ENCODE measurements at places on chromosomes 7 and 10. TPM values are rescaled to one million over a fixed set of nuclear protein-coding genes. Genes with fewer than 3 reads are reported as not detected.

Gene RALA
- total RNA-seq: 39.2 TPM

Gene NPSR1
- not detected for total RNA-seq

Gene DOCK4
- 15.3 TPM for total RNA-seq

Gene CLRN3
- not detected for total RNA-seq

Gene LDB3
- 1.0 TPM for total RNA-seq

Gene PRRT4
- 3.1 TPM for total RNA-seq

Gene METTL27
- 2.3 TPM for total RNA-seq

Gene PLCE1
- 5.7 TPM for total RNA-seq

Gene ABLIM1
- 35.8 TPM for total RNA-seq

Gene OR2A42
- total RNA-seq: not detected

Gene IFIT1B
- not detected for total RNA-seq

Gene CEP55
- total RNA-seq: 30.7 TPM

Gene THSD7A
- total RNA-seq: 5.5 TPM

Gene MOGAT3
- total RNA-seq: not detected

Gene PAPSS2
- 1.3 TPM for total RNA-seq

Gene LRRC18
- not detected for total RNA-seq

Gene DNAJB9
- 10.0 TPM for total RNA-seq

Gene TMEM213
- not detected for total RNA-seq

Gene CYP26C1
- 0.37 TPM for total RNA-seq

Gene TMEM225B
- 0.91 TPM for total RNA-seq

Gene MACC1
- total RNA-seq: 0.12 TPM

Gene PRPS1L1
- total RNA-seq: not detected

Gene CCSER2
- total RNA-seq: 47.4 TPM

Gene ORAI2
- 48.5 TPM for total RNA-seq

Gene LIPF
- total RNA-seq: not detected

Gene LRRC4
- total RNA-seq: 67.6 TPM

Gene EPO
- 0.23 TPM for total RNA-seq

Gene RBAK
- 16.6 TPM for total RNA-seq

Gene MAPK8
- 56.6 TPM for total RNA-seq

Gene A1CF
- not detected for total RNA-seq

Gene LEP
- total RNA-seq: not detected

Gene PLAC9
- 27.5 TPM for total RNA-seq

Gene ASIC3
- 6.0 TPM for total RNA-seq

Gene SSC4D
- 1.1 TPM for total RNA-seq

Gene MBL2
- not detected for total RNA-seq
